Activated gamma-delta T cell treated with Interleukin-2 at 50 U/mL for 16 hours (primary cell): ENCODE measurements at places on chromosomes 4 and X.

DNA sequence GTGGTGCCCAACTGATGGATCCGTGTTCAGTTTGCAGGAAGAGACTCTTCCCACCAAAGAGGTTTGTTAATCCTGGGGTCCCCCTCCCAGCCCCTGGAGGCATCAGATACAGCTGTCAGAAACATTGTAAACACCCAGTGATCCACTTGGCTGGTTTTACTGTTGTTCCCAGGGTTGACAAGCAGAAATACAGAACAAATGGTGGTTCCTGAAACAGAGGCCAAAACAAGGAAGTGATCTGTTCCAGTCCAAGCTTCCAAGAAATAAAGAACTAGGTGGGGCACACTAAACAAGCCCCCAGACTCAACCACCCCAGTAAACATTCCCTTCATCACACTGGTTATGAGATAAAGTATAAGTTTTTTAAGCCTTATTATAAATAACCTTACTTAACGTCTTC, 1.4 kb downstream of the TMLHE start:
- no peak for DNase-seq

GRCh38 chr4:87041141-87041540, 106.3 kb downstream of the AFF1 start:
- no peak for DNase-seq

DNA sequence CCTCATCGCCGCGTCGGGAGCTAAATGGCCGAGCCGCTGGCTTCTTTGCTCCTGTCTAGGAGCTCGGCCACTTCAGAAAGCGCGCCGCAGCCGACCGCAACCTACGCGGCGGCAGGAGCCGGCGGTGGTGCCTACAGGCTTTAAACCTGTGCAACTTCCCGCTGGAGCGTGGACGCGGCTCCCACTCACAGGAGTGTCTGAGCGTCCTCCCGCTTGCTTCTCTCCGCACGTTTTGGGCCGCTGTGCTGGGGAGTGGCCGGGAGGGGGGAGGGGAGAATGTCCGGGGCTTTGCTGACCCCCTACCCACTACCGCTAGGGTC, 1.0 kb downstream of the NHSL2 start:
- no peak for DNase-seq

DNA sequence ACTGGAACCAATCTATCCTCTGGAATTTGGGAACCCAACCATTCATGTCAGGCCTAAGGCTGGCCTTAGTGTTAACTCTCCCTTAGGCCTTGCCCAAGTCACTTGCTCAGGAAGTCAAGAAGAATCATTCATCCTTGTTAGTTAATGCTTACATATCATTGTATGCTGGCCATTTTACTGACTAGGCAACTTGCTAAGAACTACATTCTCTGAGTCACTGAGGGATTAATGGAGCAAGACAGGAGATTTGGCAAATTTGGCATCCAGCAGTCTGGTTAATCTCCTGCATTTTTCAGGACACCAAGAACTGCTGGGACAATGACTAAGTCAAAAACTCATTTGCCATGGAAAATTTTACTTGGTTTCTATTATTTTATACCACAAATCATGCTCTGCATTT, 115.8 kb upstream of the DDIT4L start:
- no peak for DNase-seq

GRCh38 chr4:173466101-173466500, 63.9 kb downstream of the HAND2 start:
- DNase-seq: no peak

DNA sequence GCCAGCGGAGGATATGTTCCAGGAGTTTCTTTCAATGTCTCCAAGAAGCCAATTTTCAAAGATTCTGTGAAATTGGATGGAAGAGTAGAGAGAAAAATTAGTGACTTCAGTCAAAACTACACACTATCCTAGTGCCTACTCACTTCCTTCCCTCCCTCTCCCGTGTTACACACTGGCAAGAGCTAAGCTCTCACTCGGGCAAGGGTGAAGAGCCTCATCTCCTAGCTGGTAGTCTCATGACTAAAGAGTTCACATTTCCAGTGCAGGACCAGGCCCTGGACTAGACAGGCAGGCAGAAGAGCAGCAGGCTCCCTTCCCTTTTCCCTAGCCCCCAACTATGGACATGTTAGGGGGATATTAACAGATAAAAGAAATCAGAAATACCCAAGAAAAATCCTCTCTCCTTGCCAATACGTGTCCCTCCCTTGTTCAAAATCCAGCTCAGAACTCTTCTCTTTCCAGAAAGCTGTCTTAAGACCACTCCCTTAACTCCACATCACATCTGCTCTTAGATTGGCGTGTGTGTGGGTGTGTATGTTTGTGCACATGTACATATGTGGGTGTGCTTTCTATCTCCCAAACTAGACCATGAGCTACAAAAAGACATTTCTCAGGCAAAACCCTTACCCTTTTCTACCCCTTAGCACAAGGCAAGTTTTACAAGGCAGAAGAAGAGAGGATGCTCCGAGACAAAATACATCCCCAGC, 29.9 kb downstream of the ZDHHC9 start:
- DNase-seq: no peak

- no peak for DNase-seq
These were observed 15.4 kb upstream of the MSN start for GRCh38 chrX:65652098-65652497.

DNA sequence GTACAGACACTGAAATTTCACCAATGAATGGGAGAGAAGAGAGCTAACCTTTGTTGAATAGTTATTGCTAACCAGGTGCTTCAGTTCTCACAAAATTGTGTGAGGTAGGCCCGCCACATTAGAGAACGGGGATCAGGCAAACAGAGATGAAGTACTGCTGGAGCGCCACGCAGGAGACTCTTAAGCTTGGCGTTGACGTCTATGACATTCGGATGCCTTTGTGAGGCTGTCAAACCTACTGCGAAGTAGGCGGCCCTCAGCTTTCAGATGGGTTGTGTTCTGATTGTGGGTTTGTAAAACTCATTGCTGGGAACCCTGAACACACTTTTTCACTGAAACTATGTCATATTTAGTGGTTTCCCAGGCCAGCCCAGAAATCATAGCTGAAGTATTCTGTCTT, 173.6 kb downstream of the CBR4 start:
- DNase-seq: no peak

GRCh38 chrX:43661521-43662240, 5.6 kb downstream of the MAOA start:
- no peak for DNase-seq

DNA sequence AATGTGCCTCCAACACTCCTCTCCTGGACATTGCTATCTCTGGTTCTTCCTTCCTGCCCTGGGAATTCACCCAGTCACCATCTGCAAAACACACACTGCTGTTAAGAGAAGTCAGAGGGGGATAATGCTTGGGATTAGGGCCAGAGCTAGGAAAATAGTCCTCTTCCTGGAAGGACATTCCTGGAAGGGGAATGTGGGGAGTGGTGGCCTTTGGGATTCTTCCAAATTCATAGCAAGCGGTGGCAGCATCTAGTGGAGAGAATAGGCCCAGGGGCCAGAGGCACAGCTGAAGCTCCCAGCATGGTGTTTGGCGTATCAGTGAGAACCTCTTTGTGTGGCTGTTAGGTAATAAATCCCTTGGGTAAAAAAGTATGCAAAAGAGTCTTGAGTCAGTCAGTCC, 34.3 kb downstream of the SHROOM4 start:
- no peak for DNase-seq

DNA sequence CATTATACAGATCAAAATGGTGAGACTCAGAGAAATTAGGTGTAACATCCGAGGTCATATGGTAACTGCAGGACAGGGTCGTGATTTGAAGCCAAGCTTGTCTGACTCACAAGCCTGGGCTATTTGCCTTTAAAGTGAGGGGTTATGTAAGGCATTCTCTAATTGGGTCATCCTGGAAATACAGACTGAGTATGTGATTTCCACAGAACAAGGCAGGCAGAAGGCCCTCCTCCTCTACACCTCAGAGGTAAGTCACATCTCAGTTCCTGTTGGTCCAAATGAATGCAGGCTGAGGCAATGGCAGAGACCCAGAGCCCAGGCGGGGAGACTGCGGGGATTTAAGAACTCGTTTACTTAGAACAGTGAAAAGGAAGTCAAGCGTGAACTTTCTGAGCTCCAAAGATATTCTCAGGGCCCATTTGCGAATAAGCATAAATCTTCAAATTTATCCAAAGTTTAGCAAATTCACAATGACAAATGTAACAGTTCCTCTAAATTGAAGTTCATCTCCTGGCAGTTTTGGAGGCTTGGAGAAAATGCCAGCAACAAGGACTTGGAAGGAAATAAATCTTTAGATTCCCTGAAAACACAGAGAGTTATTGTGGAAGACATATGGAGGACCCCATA, 153.3 kb downstream of the LDB2 start:
- no peak for DNase-seq

GRCh38 chrX:149491812-149492211, 13.3 kb downstream of the IDS start:
- DNase-seq: no peak

DNA sequence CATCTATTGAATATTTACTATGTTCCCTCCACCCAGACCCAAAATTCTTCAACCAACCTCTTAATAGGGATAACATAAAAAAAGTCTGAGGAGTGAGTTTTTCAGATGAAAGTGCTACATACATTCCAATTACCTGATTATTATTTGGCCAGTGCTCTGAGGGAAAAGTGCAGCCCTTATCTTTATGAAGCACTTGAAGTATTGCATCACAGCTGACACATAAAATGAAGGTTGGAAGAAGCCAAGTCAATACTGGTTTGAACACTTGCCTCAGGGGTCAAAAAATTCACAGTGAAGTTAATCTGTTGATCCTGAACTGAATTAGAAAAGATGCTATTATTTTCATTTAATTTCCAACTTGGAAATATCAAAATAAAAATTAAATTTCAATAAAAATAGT, 498.9 kb downstream of the INPP4B start:
- no peak for DNase-seq

DNA sequence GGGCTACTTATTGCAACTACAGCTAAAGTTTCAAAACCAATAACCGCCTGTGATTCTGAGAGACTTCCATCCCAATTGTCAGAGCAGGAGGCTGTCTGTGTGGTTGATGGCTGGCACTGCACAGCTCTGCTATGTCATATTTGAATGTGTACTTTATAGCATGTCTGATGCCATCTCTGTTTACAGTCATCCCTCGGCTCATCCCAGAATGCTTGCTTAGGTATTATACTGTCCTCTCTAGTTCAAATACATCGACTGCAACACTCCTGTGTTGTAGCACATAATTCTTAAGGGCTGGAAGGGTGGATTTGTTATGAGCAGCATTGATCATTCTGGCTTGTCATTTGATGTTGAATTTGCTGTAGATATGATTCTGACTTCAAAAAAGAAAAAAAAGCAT, 1617.5 kb upstream of the TENM3 start:
- no peak for DNase-seq

DNA sequence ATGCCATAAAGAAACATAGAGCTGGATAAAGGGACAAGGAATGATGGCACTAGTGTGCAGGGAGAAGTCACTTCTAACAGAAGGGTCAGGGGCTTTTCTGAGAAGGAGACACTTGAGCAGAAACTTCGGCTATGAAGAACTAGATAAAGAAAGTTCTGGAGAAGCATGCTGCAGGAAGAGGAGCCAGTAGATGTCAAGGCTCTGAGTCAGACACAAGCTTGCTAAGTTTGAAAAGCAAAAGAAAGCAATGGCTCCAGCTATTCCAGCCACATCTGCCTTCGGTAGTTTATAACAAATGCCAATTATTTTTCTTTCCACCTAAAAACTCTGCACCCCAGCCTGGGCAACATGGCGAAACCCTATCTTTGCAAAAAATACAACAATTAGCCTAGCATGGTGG, 7.5 kb downstream of the NUDT6 start:
- no peak for DNase-seq

DNA sequence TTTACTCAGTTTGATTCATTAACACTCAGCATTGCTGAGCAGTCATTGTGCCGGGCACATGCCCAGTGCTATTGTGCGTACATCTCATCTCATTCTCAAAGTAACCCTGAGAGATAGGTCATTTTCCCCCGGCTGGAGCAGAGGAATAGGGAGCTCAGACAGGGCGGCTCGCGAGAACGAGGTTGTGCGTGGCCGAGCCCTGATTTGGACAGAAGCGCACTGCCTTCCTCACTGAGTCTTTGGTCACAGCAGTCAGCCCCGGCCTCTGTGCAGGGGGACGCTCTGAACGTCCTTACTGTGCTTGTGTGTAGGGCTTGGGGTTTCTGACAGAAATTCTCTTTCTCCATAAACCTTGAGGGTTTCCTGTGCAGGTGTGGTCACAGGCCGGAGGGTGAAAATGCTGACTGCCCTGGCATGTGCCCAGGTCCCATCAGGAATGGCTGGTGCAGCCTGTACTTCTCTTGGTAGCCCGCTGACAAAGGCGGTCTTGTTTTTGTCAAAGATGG, 39.5 kb downstream of the NOP14 start:
- no peak for DNase-seq

DNA sequence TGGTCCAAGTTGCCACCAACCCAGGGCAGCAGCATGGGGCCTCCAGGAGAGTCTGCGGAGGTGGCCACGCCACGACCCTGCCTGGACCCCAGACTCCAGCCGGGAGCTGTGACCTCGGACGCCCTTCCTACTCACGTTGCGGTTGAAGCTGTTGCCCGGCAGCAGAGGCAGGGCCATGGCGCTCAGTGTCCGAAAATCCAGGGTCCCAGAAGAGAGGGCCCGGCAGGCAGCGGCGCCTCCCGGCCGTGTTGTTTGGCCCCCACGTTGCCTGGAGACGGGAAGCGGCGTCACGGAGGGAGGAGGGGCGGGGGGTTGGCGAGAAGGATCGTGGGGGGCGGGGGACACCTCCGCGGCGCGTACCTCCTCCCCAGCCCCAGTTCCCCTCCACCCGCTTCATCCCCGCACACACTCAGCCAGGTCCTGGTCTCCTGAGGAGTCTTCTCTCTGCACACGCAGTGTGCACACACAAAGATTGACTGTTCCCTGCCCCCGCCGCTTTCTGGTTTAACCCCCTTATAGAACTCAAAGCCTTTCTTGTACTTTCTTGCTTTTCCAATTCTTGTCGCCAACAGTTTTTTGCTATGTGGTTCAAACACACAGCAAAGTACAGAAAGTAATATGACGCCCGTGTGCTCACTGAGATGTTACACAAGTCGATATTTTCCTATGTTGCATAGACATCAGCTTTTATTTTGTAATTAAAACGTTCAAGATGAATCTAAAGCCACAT, at the start of gene EFHC2:
EFHC2 (minus strand) TSS at position 261 of the 730 bp plus-strand sequence; CDS start at position 177, 84 bp downstream.
- peak; percentile 51 for DNase-seq

DNA sequence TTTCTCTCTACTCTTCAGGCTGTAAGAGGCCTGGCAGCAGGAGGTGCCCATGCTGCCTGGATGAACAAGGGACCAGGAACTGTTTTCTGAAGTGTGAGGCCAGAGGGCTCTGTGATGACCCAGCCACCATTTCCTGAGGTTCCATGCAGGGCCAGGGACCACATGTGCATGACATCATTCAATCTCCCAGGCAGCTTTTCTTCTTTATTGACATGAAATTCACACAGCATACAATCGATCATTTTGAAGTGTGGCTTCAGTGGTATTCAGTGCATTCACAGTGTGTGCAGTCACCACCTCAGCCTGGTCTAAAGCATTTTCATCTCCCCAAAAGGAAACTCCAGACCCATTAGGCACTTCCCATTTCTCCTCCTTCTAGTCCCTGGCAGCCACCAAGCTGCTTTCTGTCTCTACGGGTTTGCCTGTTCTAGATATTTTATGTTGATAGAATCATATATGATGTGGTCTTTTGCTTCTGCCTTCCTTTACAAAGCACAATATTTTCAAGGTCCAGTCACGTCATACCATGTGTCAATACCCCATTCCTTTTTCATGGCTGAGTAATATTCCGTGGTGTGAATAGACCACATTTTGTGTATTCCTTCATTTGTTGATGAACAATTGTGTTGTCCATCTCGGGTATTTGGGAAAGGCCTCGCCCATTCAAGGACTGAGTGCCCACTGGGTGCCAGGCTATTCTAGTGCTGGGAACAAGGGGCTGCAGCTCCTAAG, 93.1 kb downstream of the PSAPL1 start:
- no peak for DNase-seq

GRCh38 chr4:74451214-74451661, 6.3 kb downstream of the AREG start:
- DNase-seq: no peak
